Foreskin fibroblast (primary cell): ENCODE measurements at places on chromosomes 16 and 17.

GRCh38 chr17:65039336-65039988, 17.1 kb downstream of the GNA13 start:
- DNase-seq, result no peak

DNA sequence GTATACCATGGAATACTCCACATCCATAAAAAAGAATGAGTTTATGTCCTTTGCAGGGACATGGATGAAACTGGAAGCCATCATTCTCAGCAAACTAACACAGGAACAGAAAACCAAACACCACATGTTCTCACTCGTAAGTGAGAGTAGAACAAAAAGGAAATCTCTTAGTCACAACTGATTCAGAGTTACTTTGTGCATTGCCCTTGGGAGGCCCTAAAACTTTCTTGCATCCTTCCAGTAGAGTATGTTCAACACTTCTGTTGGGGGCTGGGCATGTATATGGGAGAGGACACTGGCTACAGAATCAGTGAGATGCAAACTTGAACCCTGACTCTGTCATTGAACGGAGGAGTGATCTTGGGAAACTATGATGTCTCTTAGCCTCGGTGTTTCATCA, 147.4 kb upstream of the IRX5 start:
- no peak for DNase-seq

GRCh38 chr17:68326681-68327080, 35.4 kb downstream of the ARSG start:
- no peak for DNase-seq

DNA sequence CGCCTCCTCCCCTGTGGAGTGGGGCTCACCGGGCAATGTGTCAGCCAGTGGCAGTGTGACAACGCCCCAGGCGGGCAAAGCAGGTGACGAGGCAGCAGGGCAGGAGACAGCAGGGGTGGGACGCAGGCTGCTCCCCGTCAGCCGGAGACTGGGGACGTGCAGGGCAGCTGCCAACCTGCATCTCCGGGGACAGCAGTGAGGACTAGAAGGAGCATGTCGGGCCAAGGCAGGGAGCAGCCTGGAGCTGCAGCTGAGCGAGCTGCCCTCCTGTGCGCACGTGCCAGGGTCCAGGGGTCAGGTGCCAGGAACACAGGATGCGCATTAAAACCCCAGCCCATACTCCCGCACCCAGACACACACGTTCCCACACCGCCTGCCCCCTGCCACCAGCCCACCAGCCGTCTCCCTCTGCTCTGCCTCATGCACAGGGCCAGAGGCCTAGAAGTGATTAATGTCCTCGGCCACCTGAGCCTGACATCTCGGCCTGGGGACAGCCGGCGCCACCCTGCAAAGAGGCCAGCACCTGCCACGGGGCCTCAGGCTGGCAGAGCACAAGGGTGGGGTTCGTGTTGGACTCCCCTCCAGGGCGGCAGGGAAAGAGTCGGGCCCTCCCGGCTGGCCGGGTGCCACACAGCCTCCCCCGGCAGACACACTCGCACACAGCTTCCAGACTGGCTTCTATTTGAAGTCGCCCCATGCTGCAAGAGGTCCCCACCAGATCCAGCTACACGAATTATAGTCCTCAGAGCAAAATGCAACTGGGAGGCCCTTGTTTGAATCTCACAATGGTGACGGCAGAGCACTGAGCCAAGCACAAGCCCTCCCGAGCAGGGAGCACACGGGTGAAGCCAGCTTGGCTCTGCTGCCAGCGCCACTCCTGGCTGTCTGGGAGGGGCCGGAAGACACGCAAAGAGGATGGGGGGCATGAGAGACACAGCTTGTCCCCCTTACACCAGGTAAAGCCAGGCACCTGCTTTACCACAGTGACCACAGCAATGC, 90.4 kb downstream of the RBFOX3 start:
- no peak for DNase-seq

DNA sequence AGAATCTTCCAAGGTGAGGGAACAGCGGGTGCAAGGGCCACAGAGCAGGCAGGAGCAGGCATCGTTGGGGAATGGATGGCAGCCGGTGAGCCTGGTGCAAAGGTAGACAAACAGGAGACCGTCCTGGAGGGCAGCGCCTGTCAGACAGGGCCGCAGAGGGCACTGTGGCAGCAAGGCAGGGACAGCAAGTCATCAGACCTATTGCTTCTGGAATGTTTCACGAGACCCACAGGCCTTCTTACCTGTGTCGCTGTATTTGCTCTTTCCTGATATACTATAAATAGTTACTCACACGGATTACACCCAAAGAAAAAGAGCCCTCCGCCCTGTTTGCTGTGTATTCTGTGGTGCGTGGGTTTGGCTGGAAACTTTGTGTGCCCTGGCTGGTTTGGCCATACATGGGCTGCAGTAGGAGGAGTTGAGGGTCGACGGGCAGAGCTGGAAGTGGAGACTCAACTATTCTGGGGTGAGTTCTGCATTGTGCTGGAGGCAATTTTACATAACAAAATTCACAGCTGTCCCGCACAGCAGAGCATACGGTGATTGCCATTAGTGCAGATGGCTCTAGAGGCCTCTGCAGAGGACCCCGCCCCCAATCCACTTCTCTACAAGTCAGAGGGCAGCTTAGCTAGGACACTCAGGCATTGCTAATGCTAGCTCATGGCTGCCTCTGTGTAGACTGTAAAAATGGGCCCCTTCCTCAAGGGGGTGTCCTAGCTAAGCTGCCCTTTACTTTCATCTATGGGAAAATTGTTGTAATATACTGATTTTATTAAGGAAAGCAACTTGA, 18.6 kb upstream of the POLR3E start:
- DNase-seq, result no peak

DNA sequence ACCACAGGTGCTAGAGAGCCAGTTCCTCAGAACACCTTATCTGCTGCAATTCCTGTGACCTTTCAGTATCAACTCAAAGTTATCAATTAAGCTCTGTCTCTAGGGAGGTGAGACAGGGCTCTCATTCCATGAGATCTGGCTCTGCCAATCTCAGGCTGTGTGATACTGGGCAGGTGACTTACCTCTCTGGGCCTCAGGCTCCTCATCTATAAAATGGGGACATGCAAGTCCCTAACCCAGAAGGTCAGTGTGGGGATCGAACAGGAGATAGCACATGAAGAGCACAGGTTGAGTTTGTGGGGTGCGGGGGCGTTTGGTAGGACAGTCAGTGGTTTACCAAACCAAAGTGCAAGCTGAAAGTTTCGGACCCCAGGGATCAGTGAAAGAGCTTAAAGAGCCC, 319.3 kb upstream of the CCL2 start:
- DNase-seq, result no peak

- DNase-seq, result no peak
Observed at GRCh38 chr16:77220427-77220826, 21.2 kb downstream of the SYCE1L start.
